NCI-H2171 (cell line): ENCODE measurements at places on chromosomes 6 and 20.

DNA sequence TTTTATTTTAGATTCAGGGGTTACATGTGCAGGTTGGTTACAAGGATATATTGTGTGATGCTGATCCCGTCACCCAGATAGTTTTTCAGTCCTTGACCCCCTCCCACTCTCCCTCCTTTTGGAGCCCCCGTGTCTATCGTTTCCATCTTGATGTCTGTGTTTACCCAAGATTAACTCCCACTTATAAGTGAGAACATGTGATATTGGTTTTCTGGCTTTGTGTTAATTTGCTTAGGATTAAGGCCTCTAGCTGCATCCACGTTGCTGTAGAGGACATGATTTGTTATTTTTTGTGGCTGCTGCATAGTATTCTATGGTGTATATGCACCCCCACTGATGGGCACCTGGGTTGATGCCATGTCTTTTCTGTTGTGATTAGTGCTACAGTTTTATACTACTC lies 178.6 kb downstream of the PLCB1 start:
- DNase-seq: no peak

DNA sequence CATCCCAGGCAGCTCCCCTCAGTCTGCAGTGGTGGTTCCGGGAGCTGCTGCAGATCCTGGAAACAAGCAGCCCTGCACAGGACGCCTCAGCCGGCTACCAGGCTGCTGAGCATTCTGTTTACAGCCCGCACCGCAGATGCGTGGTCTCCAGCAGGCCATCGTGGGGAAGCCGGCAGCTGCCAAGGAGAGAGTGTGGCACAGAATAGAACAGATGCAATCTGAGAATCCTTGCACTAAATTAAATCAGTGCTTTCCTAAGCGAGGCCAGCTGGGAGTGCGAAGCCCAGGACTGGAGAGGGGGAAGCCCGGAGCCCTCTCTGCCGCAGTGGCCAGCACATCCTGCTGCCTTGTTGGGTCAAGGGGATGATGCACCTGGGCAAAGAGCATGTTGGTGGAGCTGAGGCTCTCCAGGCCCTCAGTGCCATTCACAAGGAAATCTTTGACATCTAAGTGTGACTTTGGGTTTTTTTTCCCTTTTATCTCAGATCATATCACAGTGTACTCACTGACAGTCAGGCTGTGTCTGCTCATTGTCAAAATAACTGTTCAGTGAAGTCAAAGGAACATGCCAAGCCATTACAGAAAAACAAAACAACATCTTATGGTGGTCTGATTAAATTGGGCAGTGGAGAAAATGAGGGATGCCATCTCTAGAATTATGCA lies 118.1 kb downstream of the SYNDIG1 start:
- peak; percentile 64 for DNase-seq

GRCh38 chr20:58666702-58667101 lies 15.6 kb downstream of the STX16 start:
- DNase-seq: no peak

DNA sequence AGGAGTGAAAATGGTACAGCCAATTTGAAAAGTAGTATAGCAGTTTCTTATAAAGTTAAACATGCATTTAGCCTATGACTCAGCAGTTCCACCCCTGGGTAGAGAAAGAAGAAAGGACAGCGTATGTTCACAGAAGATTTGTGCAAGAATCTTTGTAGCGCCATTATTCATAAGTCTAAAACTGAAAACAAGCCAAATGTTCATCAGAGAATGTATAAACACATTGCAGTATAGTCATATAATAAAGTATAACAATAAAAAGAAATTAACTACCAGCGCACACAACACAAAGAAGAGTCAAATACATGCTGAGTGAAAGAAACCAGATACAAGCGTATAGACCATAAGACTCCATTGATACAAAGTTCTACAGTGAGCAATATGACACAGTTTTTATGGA lies 294.0 kb downstream of the SAMD5 start:
- DNase-seq: no peak

GRCh38 chr6:166398348-166398747 lies 15.6 kb upstream of the MPC1 start:
- no peak for DNase-seq

DNA sequence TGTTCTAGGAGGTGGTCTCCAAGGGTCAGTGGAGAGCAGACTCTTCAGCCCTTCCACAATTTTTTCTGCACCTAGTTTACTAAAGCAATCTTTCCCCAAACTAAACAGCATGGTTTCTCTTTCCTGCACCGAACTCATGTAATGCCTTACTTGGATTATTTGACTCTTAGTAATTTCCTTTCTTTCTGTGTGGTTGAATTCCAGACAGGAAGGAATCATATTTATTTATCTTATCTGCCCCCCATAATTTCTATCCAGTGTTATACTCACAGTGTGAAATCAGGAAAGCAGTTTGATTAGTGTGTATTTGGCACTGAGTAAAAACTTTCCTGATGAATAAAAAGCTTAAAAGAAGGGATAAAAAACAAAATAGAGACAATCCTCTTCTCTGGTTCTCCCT lies 140.3 kb upstream of the STMND1 start:
- DNase-seq: no peak

GRCh38 chr6:167866642-167867041 lies 39.9 kb downstream of the AFDN start:
- DNase-seq: no peak

GRCh38 chr6:12265791-12266190 lies 24.4 kb upstream of the EDN1 start:
- DNase-seq: no peak

DNA sequence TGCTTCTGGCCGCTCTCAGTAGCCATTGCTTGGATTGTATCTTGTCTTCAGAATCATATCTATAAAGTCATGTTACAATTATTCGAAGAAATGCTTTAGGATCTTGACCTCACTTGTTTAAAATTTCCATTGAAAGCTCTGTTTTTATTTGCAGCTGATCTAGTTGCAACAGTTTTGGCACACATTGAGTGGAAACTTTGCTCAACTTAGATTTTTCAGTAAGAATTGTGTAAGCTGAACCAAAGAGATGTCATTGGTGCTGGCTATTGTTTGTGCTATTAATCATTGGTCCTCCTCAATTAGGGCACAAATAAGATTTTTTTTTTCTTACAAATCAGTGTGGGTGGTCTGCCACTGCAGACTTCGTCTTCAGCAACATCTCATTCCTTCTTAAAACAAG lies 649.2 kb downstream of the MMUT start:
- no peak for DNase-seq

DNA sequence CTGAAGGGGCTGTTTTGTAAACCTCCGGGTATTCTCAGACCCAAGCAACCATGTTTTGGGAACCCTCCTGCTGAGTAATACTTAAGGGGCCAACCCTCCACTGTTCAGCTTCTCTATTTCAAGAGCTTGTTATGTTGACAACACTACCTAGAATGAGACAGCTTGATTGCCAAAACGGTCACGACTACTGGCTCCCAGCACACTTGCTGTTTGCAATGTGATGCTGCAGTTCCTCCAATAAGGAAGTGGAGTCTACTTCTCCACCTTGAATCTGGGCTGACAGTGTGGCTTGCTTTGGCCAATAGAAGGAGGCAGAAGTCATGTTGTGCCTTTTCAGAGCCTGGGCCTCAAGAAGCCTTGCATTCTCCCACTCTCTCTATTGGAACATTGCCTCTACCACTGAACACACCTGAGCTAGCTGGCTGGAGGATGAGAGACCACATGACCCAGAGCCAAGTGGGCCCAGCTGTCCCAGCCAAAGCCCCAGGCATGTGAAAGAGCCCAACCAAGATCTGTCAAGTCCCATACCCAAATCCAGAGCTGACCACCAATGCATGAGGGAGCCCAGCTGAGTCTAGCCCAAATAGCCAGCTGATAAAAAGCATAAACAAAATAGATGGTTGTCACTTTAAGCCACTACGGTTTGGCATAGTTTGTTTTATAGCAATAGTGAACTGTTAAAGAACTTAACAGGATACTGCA lies 108.0 kb downstream of the PRND start:
- DNase-seq: no peak

- DNase-seq: no peak
Observed at GRCh38 chr20:59297686-59298085, 2.7 kb upstream of the EDN3 start.

- no peak for DNase-seq
Observed at GRCh38 chr6:167573461-167574215, 248.8 kb downstream of the TTLL2 start.

DNA sequence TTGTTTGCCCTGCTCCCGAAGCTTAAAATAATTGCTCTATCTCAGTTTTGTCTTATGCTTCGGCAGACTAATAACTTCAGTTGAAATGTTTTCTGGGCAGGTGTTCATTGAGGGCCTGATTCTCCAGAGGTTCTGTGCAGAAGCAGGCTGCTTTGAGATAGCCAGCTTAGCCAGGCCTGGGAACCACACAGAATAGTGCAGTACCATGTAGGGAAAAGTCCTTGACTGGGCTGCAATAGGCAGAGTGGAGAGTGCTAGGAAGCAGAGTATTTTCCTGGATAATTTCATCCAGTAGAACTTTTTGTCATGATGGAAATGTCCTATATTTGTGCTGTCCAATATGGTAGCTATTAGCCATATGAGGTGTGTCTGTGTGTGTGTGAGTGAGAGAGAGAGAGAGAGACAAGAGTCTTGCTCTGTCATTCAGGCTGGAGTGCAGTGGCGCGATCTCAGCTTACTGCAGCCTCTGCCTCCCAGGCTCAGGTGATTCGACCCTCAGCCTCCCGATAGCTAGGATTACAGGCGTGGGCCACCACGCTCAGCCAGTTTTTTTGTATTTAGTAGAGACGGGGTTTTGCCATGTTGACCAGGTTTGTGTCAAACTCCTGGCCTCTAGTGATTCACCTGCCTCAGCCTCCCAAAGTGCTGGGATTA lies 15.9 kb downstream of the TOP1 start:
- no peak for DNase-seq

DNA sequence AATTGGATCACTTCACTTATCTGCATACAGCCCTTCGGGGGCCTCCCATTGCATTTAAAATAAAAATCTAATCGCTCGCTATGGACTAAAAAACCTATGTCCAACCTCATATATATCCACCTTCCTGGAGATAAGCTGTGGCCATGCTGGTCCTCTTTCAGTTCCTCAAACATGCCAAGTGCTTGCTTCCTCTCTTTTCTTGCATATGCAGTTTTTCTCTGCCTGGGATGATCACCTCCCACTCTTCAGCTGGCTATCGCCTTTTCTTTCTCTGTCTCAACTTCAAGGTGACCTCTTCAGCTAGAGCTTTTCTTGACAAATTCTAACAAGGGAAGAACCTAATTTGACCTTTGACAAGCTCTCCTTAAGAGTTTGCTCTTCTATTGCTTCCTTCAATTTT lies 5.6 kb upstream of the TFB1M start:
- no peak for DNase-seq

- no peak for DNase-seq
Observed at GRCh38 chr6:34792605-34793500, 970 bp downstream of the BLTP3A start.

DNA sequence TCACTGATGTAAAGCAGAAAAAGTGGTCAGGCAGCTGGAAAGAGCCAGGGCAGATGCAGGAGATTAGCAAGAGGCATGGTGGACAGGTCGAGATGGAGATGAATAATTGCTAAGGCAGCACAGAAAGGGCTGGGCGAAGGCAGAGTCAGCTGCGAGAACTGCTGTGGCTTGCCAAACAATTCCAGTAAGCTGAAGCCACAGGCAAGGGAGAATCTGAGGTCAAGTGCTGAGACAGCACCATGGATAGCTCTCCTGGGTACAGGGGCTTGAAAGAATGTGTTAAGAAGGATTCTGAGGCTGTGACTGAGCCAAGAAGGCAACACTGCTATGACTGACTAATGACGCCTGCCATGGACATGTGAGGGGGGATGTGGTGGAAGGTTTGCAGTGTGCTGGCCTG lies 220.8 kb upstream of the FOXA2 start:
- no peak for DNase-seq

GRCh38 chr6:69594405-69594804 lies 202.4 kb downstream of the LMBRD1 start:
- DNase-seq: no peak

DNA sequence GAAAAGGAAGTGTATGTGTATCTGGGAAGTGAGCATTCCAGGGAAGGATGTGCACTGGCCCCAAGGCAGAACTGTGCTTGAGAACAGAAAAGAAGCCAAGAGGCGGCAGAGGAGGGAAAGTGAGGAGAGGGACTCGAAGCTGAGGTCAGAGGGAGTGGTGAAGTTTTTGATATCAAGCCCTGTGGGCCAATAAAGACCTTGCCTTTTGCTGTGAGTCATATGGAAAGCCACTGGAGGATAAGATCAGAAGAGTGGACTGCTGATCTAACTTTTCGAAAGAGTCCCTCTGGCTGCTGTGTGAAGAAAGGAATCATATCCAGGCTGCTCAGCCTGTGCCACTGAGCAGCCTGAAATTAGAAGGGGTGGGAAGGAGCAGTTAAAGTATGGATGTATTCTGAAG lies 99.4 kb downstream of the EYA4 start:
- no peak for DNase-seq

DNA sequence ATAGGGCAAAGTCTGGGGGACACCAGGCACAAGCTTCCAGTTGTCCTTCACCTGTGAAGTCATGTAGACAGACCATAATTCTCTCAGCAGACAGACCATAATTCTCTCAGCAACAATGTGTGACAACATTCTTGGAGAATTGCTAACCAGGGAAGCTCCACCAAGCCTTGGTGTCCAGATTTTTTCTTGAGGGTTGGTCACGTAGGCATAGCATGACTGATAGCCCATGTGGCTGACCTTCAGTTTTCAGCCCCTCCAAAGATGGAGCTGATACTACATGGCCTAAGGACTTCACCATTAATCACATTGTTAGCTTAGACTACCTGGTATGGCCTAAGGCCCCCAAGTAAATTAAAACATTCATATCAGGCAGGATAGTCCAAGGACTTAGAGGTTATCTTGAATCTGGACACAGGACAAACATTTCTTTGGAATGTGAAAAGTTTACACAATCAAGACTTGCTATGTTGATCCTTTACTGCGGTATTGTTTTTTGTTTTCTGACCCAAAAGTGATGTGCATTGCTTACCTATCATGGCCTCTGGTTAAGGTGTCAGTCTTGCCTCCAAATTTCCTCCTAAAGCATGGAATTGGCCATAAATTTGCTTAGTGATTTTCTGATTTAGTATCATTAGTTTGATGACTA lies 76.9 kb downstream of the CEP57L1 start:
- DNase-seq: no peak

- DNase-seq: no peak
Observed at GRCh38 chr20:16641511-16642023, 68.3 kb upstream of the KIF16B start.

DNA sequence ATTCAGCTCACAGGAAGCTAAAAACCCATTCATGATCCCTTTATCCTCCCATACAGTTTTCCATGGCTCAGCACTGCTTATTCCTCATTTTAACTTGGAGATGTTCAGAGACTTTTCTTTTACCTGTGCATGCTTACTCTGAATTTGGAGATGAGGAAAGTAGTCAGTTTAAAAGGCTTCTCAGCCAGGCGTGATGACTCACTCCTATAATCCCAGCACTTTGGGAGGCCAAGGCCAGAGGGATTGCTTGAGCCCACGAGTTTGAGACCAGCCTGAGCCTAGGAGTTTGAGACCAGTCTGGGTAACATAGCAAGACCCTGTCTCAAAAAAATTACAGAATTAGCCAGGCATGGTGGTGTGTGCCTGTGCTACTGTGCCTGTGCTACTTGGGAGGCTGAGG lies 30.3 kb upstream of the TMEM217 start:
- DNase-seq: no peak
